ENCODE measurements at places on chromosomes 2 and 18. TPM values are rescaled to one million over a fixed set of nuclear protein-coding genes. Genes with fewer than 3 reads are reported as not detected.
A peak's percentile ranks its signal among the peaks of the same experiment; 100 is the strongest.

The ICOS gene
- total RNA-seq, result not detected

The GREB1L gene
- 4.0 TPM for total RNA-seq

The PLGLB1 gene
- 0.43 TPM for total RNA-seq

- no peak for DNase-seq
Measured at GRCh38 chr2:235917506-235917905, 250.7 kb downstream of the GBX2 start.

GRCh38 chr2:16118611-16119590 lies 178.6 kb downstream of the MYCN start:
- DNase-seq, result no peak

- DNase-seq, result no peak
Measured at GRCh38 chr2:54429811-54430551, 26.1 kb upstream of the SPTBN1 start.

DNA sequence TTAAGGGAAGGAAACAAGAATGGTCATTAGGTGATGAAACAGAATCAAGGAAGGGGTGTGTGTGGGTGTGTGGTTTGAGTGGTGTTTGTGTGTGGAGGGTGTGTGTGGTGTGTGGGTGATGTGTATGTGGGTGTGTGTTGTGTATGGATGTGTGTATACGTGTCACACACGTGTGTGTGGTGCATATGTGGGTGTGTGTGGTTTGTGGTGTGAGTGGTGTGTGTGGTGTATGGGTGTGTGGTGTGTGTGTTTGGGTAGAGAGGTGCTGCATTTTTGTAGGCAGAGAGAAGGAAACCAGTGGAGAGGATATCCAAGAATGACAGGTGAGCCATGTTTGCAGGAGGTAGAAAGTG lies 1.1 kb upstream of the CEP192 start:
- no peak for DNase-seq

GRCh38 chr2:55006306-55006705 lies 43.9 kb downstream of the RTN4 start:
- DNase-seq, result no peak

DNA sequence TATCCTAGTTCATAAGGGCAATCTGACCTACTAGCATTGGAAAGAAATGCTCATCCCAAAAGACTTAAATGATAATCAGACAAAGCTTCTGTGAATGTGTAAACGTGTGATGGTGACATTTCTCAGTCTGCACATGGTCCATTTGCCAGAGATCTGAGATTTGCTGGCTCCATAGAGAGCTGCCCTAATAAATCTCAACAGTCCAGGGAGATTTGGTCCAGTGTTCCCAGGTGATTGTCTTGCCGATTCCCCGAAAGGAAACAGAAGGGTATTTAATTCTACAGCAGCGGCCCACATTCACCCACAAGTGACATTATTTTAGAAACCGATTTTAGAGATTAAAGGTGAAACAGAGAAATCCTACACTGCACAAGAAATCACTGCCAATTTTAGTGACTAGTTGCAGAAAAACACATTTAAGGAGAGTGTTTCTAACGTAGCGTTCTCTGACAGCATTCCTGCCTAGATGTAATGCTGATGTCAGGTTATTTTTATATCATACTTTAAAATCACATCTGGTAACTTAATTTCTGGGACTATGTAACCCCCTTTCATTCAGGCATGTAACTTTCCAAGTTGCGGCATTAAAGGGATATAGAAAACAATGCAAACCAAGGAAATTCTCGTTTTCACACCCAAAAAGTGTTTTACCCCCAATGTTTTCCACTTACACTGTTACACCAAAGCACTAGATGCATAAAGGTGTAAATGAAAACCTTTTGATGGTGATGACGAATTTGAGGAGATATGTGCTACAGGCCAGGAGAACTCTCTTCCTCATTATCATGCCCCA lies 231.9 kb upstream of the FN1 start:
- no peak for DNase-seq

GRCh38 chr18:74869904-74870863 lies 272.5 kb downstream of the ZNF407 start:
- DNase-seq, result no peak

GRCh38 chr2:135999899-136000298 lies 14.5 kb upstream of the DARS1 start:
- no peak for DNase-seq

DNA sequence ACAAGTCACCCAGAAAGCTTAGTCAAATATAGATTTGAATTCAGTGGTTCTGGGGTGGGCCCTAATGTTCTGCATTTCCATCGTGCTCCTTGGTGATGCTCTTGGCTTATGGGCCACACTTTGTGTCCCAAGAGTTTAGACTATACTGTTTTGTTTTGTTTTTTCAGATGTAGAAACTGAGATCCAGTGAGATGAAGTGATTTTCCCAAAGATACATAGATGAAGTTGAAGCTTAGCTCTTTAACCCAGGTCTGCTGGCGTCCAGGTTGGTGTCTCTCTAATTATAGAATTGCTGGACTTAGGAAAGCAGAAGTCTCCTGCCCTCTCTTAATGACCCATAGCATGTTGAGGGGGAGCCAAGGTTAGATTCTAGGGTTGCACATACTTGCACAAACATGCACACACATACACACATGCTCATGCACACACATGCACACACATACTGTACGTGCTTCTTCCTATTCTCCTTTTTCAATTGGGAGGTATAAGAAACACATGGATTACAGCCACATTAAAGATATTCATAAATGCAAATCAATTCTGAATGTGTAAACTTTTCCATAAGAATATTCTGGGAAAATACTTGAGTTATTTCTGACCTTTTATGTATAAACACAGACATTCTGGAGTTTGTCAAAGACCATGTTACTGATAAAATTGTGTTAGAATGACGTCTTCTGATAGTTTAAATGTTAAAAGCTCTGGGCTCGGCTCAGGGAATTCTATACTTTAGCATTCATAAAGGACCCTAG lies 41.3 kb upstream of the IL1R1 start:
- no peak for DNase-seq

DNA sequence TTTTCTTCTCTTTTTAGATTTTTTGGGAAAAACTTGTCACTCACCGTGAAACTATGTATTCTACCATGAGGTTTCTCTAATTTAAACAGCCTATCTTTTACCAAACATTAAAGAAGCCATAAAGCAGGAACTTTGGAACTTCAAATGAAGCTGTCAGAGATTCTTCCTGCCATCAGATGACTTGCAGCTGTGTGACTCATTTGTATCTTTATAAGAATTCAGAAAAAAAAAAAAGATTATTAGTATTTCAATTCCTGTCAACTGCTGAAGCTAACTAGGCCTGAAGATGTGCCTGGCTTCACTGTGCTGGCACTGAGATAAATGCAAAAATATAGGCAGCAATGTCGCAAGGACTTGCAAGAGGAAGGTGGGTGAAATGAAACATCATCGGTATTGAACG lies 1399.1 kb upstream of the PIK3C3 start:
- peak; percentile 31 for DNase-seq

GRCh38 chr18:59728816-59729215 lies 31.6 kb upstream of the CCBE1 start:
- DNase-seq, result no peak

- DNase-seq, result peak; percentile 7
Measured at GRCh38 chr18:46502444-46502843, 154.6 kb downstream of the LOXHD1 start.

Data from A172 (cell line).